ENCODE measurements at places on chromosomes 11 and 22.

DNA sequence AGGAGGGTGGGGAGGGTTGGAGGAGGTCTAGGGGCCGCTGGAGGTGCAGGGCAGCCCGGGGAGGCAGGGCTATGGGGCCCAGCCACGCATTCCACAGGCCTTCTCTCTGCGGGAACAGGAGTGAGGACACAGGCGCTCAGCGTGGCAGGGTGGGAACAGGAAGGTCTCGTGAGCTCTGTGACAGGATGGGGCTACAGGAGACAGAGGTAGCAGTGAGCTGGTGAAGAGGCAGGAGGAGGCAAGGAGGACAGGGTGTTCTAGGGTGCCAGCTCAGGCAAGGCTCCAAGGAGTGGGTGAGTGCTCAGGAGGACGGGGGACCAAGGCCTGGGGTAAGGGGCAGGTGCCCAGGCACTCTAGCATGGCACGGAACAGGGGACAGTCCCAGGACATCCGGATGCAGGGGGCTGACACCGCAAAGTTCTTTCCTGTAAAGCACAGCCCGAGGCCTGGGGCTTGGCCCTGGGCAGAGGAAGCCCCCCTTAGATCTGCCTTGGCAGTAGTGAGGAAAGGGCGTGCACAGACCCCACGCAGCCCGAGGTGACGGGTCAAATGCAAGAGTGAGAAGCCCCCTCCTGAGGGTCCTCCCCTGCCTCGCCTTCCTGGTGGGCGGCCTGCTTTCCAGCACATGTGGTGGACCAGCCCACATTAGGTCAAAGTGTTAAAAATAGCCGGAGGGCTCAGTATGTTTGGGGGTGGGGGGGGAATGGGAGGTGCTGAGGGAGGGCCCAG, 4.7 kb upstream of the NEAT1 start:
- peak; percentile 84 for DNase-seq

DNA sequence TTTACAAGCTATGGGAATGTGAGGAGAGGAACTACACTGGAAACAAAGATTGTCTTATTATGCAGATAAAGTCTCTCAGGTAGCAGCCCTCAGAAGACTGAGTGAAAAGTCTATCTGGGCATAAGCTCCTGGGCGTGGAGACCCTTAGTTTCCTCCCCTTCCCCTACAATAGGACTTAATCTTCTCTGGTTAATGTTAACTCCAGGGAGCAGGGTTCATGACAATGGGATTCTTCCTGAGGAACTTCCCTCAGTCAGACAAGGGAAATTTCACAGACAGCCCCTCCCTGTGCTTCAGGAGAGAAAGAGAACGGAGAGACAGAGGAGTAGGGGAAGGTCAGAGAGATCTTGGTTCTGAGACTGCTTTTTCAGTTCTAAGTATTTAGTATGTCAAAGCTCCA, 1428.6 kb downstream of the LRRC4C start:
- no peak for DNase-seq

DNA sequence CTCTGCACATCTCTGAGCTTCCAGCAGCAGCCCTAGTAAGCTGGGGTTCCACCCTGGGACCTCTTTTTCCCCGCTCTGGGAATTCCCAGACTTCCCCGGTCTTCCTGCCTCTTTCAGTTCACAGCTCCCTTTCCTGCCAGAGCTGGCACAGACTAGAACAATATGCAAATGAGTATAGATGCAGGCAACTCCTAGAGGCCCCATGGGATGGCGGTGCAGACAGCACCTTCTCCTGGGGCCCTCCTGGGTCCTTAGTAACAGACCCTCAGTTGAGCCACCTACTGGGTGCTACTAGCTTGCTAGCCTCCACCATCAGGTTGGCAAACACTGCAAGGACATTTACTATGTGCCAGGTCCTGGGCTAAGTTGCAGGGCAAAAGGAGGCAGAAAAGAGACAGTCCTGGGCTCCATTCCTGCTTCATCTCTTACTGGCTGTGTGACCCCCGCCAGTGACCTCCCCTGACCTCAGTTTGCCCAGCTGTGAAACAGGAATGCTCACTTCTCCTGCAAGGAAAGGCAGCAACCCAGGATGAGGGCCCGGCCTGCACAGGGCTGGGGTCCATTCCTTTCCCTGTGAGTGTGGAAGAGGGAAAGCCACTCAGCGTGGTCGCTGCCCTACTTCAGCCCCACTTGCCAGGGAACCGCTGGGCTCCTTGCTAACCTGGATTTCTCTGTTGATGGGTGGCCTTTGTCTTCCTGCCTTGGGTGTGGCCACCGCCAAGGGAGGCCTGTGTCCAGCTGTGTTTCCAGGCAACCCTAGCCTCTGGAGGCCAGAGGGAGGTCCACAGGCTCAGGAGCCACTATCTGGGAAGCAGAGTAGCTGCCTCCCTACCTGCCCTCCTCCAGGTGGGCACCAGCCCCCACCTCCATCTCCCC, 7.3 kb downstream of the RELT start:
- no peak for DNase-seq

- DNase-seq = no peak
These were observed 25.7 kb upstream of the TUB start for GRCh38 chr11:8055091-8055835.

- no peak for DNase-seq
These were observed 907.1 kb downstream of the DLG2 start for GRCh38 chr11:84719935-84720577.

DNA sequence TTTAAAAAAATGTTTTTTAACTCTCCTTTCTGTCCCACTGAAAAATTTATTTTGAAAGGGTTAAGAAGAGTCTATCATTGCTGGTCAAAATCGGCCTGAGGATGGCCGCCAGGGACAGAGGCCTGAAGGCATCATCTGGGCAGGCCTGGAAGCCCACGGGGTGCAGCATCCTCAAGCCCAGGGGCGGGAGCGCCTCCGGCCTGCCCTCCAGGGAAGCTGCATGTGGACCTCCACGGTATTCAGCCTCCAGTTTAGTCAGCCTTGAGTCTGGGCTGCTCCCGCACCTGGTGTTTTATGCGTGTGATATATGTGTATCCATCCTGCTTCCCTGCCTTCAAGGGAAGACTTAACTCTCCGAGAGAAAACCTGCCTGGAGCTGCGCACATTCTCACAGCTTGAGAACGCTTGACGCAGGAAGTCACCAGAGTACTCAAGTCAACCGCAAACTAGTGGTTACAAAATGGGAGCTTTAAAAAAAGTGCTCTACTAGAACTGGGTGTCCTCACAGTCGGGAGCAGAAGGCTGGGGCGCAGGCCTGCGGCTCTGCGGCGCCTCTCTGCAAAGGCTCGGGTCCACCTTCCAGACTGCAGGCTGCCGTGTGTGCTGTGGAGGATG, 13.6 kb upstream of the BID start:
- no peak for DNase-seq

GRCh38 chr22:47053726-47054141, 291.3 kb downstream of the TBC1D22A start:
- DNase-seq = no peak

DNA sequence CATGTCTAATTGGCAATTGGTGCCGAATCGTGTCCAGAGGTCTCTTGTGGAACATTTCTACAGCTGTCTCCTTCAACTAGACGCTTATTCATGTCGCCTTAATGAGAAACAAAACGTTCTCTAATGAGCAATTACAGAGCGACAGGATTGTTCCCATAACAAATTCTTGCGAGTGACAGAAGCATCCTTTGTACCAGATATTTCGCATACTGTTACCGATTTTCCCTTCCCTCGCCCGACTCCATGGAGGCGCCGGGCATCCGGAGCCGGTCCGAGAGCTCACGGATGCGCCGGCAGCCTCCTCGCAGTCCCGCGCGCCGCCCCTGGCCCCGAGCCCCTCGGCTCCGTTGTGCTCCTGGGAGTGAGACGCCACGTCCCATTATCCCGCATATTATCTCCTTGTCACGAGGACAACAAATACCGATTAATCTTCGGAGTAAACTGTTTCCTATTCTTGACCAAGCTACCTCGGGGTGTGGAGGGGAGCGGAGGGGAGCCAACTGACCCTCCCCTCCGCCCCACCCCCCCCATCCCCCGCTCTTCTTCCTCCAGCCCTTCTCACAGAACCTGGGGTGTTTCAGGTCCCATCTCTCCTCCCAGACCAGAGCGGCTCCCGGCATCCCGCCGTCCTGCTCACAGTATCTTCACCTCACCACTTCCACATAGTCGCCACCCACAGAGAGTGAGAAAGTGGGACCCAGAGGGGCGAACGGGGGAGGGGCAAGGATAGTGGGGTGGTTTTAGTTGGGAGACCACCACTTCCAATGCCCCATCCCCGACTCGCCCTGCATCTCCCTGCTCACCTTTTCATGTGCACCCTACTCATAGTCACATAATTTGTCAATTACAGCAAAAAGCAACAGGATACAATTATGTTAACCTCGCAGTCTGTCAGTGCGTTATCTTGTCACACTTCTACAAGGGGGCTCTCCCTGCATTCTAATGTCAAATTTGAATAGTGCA, 11.4 kb downstream of the PAX6 start:
- no peak for DNase-seq

DNA sequence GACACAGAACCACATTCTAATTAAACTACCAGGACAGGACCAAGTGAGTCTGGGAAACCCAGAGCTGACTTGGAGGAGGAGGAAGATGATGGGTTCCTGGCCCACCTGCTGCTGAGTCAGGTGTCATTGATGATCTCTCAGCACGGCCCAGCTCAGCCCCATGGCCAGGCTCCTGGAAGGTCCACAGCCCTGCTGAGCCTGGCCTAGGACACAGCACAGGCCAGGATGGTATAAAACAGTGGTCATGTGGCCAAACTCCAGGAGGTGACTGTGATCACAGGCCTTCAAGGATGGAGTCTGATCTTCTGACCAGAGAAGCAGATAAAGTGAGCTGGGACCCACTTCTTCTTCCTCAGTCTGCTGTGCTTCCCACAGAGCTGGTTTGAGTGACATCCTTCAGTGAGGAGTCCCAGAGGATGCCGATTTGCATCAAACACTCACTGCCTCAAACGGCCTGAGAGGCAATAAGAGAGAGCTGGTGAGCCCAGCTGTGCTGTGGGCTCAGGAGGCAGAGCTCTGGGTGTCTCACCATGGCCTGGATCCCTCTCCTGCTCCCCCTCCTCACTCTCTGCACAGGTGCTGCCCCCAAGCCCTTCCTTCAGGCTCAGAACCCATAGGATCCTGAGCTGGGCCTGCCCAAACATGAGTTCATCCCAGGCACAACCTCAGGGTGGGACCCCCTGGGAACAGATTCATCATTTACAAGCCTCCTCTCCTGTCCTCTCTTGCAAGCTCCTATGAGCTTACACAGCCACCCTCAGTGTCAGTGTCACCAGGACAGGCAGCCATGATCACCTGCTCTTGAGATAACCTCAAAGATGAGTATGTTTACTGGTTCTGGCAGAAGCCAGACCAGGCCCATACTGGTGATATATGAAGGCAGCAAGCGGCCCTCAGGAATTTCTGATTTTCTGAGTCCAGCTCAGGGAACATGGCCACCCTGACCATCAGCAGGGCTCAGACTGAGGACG, 37.7 kb upstream of the IGLL5 start:
- DNase-seq = no peak

- no peak for DNase-seq
These were observed 41.2 kb upstream of the KLHL35 start for GRCh38 chr11:75474240-75474639.

DNA sequence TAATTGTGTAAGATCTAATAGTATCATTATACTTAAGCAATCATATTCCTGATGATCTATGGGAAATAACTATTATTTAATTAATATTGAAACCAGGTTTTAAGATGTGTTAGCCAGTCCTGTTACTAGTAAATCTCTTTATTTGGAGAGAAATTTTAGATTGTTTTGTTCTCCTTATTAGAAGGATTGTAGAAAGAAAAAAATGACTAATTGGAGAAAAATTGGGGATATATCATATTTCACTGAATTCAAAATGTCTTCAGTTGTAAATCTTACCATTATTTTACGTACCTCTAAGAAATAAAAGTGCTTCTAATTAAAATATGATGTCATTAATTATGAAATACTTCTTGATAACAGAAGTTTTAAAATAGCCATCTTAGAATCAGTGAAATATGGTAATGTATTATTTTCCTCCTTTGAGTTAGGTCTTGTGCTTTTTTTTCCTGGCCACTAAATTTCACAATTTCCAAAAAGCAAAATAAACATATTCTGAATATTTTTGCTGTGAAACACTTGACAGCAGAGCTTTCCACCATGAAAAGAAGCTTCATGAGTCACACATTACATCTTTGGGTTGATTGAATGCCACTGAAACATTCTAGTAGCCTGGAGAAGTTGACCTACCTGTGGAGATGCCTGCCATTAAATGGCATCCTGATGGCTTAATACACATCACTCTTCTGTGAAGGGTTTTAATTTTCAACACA, 6.4 kb downstream of the BIRC3 start:
- no peak for DNase-seq

- peak; percentile 34 for DNase-seq
These were observed 19.2 kb downstream of the GLYATL1 start for GRCh38 chr11:58958500-58958899.

DNA sequence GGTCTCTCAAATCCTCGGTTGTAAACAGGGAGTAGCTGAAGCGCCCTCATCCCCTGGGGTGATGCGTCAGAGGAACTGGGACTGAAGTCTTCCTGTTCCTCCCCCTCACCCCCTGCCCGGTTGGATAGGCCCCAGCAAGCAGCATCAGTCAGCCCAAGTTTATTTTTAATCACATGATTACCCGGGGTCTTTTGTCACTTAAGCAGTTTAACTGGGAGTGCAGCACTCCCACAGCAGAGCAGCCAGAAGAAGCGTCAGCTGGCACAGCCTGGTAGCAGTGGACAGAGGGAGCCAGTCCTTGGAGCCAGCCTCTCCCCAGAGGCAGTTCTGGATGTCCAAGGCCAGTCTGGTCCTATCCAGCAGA, 342.1 kb downstream of the CTTN start:
- no peak for DNase-seq

- DNase-seq = no peak
These were observed 47.5 kb upstream of the SCUBE2 start for GRCh38 chr11:9138612-9139579.

DNA sequence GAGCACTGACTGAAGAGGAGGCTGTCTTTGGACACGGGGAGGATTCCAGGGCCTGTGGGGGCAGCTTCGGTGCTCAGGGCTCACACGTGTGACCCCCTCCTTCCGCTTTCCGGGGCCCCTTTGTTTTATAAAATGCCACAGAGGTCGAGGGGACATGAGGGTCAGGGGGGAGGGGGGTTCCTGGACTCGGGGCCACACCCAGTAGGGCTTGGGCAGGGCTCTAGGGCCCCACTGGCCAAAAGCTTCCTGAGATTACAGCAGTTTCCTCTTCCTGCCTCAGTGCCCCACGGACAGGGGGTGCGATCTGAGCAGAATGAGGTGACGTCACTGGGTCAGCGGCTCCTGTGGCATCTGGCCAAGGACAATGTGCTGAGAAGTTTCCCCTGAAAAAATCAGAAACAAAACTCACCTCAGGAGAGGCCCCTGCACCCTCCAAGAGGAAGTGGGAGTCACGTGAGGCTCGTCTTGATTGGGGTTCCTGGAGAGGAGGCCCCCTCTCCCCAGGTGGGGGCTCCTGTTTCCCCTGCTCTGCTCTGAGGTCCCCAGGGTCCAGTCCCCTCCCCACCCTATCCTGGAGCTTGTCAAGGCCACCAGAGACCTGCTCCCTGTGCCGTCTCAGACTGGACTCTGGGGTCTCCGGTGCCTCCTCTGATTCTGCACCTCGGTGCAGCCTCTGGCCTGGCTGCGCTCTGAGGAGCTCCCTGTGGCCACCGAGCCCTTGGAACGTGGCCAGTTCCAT, 6.4 kb upstream of the IFITM3 start:
- DNase-seq = peak; percentile 90

- DNase-seq = peak; percentile 27
These were observed 1411.1 kb downstream of the BRD1 start for GRCh38 chr22:48416396-48417224.

- DNase-seq = no peak
These were observed 26.6 kb downstream of the IGSF9B start for GRCh38 chr11:133930053-133930766.

Data from tibial artery (tissue), 4 donors.